Stimulated activated CD8-positive, alpha-beta memory T cell treated with anti-CD3 and anti-CD28 coated beads, Interleukin-4, amount 100 ng/mL, for 1 hour (primary cell): ENCODE measurements at places on chromosomes 7 and 10.

GRCh38 chr7:49714182-49714581, 59.3 kb upstream of the VWC2 start:
- DNase-seq = no peak

- no peak for DNase-seq
Measured at GRCh38 chr7:139567647-139568345, 44.3 kb downstream of the CLEC2L start.

- DNase-seq = no peak
Measured at GRCh38 chr10:49417311-49418052, 21.6 kb upstream of the DRGX start.

GRCh38 chr7:47149971-47150370, 431.9 kb downstream of the TNS3 start:
- no peak for DNase-seq

GRCh38 chr7:388961-389701, 99.2 kb downstream of the FOXL3 start:
- DNase-seq = no peak

GRCh38 chr7:155576416-155576815, 30.1 kb upstream of the CNPY1 start:
- DNase-seq = no peak

DNA sequence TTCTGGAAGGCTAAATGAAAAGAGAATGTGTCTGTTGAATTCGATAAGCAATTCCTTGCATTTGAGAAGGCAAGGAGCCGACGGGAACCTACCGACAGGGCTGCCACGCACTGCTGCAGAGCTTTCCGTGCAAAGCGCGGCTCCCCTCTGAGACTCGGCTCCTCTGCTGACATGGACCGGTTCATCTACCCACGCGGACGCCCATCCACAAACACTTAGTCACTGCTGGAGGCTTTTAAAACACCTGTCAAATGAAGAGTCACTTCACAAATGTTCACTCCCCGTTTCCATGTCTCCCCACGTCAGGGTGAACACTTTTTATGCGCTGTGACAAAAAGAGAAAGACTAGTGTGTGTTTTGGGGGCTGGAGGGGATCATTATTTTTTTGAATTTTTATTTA, 32.0 kb downstream of the AMZ1 start:
- no peak for DNase-seq

GRCh38 chr10:104424719-104425118, 71.1 kb downstream of the CFAP58 start:
- DNase-seq = no peak

GRCh38 chr10:131355881-131356280, 44.4 kb upstream of the TCERG1L start:
- DNase-seq = no peak

DNA sequence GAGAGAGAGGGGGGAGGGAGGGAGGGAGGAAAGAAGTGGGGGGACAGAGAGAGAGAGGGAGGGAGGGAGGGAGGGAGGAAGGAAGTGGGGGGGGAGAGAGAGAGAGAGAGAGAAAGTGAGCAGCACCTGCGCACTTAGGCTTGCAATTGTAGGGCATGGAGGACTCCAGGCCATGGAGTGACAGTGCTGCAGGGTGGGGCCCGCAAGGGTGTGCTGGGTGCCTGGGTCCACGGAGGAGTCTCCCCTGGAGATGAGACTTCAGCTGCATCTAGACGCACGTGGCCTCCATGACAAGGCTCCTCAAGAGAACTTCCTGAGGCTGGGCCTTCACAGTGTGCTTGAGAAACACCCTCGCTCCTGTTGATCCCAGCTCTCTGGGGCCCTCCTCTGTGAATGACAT, 44.5 kb downstream of the CLRN3 start:
- DNase-seq = no peak
